Lower leg skin (tissue), 4 donors: ENCODE measurements at places on chromosomes 4 and X. TPM values are rescaled to one million over a fixed set of nuclear protein-coding genes. Genes with fewer than 3 reads are reported as not detected.

HTN1 gene
- not detected for total RNA-seq

DGKK gene
- not detected for total RNA-seq

H2BW2 gene
- total RNA-seq: not detected

ATP1B4 gene
- not detected for total RNA-seq

VCX3A gene
- not detected for total RNA-seq

DNA sequence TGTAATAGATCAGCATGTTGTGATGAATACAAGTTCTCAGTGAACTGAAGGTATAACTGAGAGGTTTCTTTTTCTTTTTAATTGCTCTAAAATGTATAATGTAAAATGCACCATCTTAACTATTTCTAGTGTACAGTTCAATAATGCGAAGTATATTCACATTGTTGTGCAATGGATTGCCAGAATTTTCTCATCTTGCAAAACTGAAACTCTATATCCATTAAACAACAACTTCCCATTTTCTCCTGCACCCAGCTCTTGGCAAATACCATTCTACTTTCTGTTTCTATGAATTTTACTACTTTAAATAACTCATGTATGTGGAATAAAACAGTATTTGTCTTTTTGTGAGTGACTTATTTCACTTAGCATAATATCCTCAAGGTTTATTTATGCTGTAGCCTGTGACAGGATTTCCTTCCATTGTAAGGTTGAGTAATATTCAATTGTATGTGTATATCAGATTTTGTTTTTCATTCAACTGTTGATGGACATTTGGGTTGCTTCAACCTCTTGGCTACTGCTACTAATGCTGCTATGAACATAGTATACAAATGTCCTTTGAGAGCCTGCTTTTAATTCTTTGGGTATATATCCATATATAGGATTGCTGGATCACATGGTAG is 53.5 kb upstream of the NPFFR2 start:
- no peak for DNase-seq

DNA sequence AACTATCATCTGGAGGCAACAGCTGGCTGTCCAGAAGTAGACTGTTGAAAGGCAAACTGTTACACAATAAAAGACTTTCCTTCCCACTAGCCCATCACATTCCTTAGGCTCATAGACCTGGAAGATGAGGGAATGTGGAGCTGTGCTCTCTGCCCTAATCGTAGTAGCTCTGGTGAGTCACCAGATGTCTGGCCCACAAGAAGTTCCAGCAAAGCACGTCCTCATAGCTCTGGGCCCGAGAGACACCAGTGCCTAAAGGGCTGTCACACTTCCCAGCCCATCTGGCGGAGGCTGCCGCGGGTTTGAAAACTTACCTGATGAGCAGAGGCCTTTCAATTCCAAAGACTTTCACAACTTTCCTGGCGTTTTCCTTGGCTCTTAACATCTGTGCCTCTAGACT is 81.7 kb upstream of the STOX2 start:
- DNase-seq: peak; percentile 47

DNA sequence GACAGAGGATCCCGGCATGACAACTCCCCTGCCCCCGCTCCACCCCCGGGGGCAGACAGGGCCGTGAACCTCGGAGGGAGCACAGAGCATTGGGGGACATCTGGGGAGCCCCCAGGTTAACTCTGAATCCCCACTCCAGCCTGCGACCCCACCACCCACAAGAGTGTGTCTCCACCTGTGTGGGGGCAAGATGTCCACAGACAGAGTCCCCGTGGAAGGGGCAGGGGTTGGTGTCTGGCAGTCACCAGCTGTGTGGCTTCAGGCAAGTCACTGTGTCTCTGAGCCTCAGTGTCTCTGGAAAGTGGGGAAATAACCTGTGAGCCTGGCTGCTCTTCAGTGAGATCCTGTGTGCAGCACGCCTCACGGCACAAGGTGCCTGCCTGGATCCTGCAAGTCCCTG is 239.0 kb downstream of the AFAP1 start:
- DNase-seq: no peak

DNA sequence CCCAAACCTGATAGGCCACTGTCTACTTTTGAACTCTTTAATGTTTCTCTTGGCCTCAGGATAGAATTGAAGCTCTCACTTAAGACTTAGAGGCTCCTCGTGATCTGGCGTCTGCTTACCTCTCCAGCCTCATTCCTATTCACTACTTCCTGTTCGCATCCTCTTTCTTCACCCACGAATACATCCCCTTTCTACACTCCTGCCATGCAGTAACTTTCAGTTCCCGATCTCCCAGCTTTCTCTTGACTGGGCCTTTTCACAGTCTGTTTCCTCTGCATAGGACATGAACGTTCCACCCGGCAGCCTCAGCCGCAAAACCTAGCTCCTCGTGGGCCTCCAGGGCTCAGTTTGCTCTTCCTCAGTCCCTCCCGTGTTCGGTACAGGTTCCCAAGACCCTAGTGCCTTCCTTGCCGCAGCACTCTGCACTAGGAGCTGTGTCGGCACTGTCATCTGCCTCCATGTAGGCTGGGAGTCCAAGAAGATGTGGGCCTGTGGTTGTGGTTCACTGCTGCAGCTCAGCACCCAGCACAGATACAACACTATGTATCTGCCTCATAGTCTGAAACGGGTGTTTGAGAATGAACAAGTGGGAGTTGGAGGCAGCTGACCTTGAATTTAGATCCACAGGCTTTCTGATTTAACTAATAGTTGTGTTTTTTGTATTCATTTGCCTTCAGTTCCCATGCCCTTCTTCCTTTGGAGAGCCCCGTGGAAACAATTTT is 15.8 kb downstream of the RPL39 start:
- DNase-seq: no peak

GRCh38 chr4:81350040-81350439 is 121.7 kb downstream of the RASGEF1B start:
- no peak for DNase-seq

GRCh38 chrX:84123585-84123984 is 64.4 kb downstream of the RPS6KA6 start:
- no peak for DNase-seq
